Transverse colon (tissue), 4 donors: ENCODE measurements at places on chromosomes 6 and 20. TPM values are rescaled to one million over a fixed set of nuclear protein-coding genes. Genes with fewer than 3 reads are reported as not detected.
A peak's percentile ranks its signal among the peaks of the same experiment; 100 is the strongest.

DNA sequence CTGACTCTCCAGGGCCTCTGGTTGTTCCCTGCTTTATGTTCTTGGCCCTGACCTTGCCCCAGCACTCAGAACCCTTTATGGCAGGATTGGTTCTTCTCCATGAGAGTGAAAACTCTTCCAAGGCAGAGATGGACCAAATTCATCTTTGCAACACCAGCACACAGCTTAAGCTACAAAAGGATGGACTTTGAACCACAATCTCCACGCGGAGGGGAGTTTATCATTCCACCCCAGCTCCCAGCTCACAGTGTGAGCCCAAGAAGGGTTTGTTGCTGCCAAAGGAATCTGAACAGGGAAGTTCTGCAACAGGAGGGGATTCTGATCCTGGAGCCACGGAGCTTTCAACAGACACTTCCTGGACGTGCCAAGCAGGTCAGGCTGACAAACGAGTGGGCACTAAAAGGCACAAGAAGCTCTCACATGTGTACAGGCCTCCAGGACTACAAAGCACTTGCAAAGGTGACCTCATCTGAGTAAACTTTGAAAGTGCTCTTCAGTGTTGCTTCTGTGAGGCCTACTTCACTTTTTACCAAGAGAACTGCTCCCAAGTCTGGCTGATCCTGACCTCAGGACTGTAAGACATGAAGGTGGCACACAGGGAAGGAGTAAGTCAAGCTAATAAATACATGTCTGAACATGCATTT lies 8.9 kb downstream of the FITM2 start:
- peak overlapping the region; percentile 66 for H3K27ac ChIP-seq
- H3K4me1 ChIP-seq, result peaks cover 8% of the 10 kb centered on the region
- H3K36me3 ChIP-seq, result no peaks in the 10 kb centered on the region
- DNase-seq, result peak; percentile 49
- no peaks in the 10 kb centered on the region for H3K27me3 ChIP-seq

DNA sequence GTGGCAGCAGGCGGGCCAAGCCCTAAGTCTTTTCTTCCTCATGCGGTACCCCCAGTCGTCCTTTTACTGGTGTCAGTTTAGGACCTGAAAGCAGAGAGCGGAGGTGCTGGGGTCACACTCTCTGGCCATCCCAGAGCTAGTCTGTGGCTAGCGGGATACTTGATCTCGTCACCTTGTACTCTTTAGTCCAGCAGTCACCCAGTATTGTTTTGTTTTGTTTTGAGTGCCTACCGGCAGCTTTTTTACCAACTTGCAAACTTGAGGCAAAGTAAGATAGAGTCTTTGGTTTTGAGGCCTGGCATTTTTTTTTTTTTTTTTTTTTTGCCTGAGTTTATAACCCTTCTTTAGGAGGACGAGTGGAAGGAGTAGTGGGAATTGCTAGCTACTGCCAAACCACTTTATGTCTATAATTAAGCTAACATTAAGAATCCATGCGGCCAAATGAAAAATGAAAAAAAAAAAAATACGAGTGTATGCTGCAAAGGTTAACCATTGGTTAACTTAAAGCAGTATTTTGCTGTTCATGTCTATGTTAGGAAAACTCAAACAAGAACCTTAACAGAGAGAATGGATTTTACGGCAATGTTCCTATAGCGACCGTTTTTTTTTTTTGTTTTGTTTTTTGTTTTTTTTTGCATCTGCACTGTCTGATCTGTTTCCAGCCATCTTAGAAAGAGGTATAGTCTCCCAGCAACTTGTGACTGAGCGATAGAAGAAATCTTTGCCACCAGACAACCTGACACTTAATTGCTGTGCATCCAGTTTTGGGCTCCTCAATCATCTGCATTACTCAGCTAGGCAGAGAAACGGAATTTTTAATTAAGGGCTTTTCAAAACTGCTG lies 56.9 kb downstream of the FAM217A start:
- no peaks in the 10 kb centered on the region for H3K27me3 ChIP-seq
- DNase-seq, result no peak
- H3K36me3 ChIP-seq, result no peaks in the 10 kb centered on the region
- peaks cover 30% of the 10 kb centered on the region for H3K4me1 ChIP-seq

GRCh38 chr20:32964575-32964974 lies 39.7 kb downstream of the SUN5 start:
- no peak for DNase-seq
- H3K4me3 ChIP-seq, result no peak overlapping the region
- no peaks in the 10 kb centered on the region for H3K27me3 ChIP-seq
- H3K4me1 ChIP-seq, result no peaks in the 10 kb centered on the region

DNA sequence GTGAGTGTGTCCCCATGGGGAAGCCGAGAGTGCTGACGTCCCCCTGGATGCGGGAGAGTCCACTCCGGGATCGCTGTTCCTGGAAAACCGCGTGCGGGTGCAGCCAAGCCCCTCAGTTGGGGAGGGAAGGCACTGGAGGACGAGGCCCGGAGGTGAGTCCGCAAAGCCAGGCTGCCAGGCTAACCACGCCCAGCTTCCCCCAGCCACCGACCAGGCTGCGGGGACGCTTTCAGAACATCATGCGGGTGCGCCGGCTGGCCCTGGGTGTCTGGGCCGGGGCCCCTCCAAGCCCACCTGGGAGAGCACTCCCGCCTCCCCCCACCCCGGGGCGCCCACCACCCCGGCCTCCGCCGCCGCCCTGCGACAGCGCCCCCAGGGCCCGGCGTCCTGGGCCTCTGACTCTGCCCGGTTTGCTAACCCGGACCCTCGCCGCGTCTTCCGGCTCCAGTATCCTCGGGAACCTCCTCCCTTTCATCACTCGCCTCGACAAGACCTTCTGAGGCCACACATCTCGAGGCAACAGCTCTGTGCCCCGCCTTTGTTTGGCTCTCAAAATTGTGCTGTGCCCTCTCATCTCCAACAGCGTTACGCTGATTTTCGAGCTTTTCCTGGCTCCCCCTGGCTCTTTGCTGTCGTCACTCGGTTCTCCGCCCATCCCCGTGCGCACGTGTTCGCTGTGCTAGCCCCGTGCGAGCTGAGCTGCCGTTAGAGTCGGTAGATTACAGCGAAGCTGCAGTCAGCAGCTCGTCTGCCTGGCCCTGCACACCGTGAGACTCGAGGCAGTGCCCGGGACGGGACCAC lies 47.1 kb upstream of the ENTPD6 start:
- H3K4me3 ChIP-seq, result peak overlapping the region; percentile 8
- DNase-seq, result peak; percentile 48
- H3K27me3 ChIP-seq, result peaks cover 28% of the 10 kb centered on the region
- H3K4me1 ChIP-seq, result peaks cover 10% of the 10 kb centered on the region
- H3K27ac ChIP-seq, result no peak overlapping the region

The FOXA2 gene
- 10.5 TPM for total RNA-seq

The PCSK2 gene
- total RNA-seq, result not detected

GRCh38 chr6:49541210-49541724 lies 9.2 kb upstream of the C6orf141 start:
- H3K36me3 ChIP-seq, result no peaks in the 10 kb centered on the region
- H3K27me3 ChIP-seq, result no peaks in the 10 kb centered on the region
- no peak overlapping the region for H3K27ac ChIP-seq
- no peaks in the 10 kb centered on the region for H3K4me1 ChIP-seq
- DNase-seq, result no peak
- no peak overlapping the region for H3K4me3 ChIP-seq

The SLC22A2 gene
- total RNA-seq, result not detected

GRCh38 chr6:144104898-144105487 lies 9.6 kb upstream of the SF3B5 start:
- no peaks in the 10 kb centered on the region for H3K27me3 ChIP-seq
- H3K36me3 ChIP-seq, result no peaks in the 10 kb centered on the region
- H3K4me1 ChIP-seq, result no peaks in the 10 kb centered on the region
- DNase-seq, result no peak
- no peak overlapping the region for H3K4me3 ChIP-seq
- H3K27ac ChIP-seq, result no peak overlapping the region

The SAPCD1 gene
- not detected for total RNA-seq
